ENCODE measurements at places on chromosomes 1 and 21. TPM values are rescaled to one million over a fixed set of nuclear protein-coding genes. Genes with fewer than 3 reads are reported as not detected.

S100A7A gene
- 24.6 TPM for total RNA-seq

KLHDC8A gene
- 3.1 TPM for total RNA-seq

FCRL3 gene
- total RNA-seq = 0.20 TPM

GRCh38 chr21:26409735-26410134 is 163.4 kb downstream of the CYYR1 start:
- ATAC-seq = peak; percentile 38

- ATAC-seq = no peak
These were observed 73.8 kb upstream of the B3GALT2 start for GRCh38 chr1:193260056-193260745.

DNA sequence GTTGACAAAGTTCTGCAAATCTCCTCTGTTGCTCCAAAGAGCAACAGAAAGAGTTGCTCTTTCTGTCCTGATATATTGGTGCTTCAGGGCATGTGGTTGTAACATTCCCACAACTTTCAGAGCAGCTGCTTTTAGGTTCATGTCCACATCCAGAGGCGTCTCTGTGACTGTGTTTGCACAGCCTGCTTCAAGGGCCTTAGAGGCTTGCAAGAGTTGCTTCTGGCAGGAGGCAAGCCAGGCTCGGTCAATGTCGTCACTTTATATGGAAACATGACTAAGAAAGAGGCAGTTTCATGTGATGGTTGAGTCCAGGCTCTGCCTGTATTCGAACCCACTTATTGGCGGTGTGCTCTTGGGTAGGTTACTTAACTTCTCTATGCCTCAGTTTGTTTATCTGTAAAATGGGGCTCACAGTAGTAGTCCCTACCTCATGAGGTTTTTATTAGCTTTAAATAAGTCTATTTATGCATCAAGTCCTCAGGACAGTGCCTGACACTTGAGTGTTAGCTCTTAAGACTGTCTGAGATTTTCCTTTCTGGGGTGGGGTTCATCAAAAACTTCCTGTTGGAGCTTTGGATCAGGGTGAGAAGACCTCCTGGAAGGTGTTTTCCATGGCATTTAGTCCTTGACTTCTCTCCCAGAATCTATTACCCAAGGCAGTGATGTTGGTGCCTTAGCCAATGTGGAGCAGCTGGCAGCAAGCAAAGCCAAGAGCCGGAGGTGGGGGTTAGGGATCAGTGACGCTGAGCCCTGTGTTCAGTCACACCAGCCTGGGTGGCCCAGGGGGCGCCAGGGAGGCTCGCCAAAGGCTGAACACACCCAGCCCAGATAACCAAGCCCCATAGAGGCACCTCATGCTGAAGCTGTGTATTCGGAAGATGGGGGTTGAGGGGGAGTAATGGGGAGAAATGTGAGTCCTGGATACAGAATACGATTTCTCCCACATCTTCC is 18.9 kb downstream of the LHX4 start:
- no peak for ATAC-seq

DNA sequence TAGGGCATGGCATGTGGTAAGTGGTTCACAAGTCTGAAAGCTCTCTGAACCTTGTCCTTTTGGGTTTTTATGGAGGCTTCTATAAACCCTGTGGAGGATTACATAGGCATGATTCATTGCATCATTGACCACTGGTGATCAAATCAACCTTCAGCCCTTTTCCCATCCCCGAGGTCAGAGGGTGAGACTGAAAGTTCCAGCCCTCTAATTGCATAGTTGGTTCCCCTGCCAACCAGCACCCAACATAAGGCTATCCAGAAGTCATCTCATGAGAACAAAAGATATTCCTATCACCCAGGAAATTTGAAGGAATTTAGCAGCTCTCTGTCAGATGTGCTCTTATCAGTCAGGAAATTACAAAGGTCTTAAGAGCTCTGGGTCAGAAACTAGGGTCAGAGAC is 89.5 kb upstream of the ARTN start:
- ATAC-seq = no peak

- no peak for ATAC-seq
These were observed 195.9 kb downstream of the KCNT2 start for GRCh38 chr1:196412326-196412725.

DNA sequence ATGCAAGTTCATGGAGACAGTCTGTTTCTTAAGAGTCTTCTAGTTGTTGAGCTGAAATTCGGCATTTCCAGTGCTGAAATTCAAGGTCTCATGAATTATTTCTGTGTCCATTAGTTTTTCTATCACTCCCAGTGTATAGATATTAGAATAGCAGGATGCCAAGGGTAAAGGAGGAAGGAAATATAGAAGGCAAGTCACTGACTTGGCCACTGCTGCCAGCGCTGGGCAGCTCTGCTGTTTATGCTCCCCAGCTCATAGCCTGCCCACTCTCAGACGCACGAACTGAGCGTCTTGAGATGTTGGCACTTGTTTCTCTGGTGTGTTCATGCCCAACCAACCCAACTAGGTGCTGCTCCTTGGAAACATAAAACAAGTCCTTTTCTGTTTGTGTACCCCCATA is 110.1 kb downstream of the SLC45A1 start:
- ATAC-seq = no peak

DNA sequence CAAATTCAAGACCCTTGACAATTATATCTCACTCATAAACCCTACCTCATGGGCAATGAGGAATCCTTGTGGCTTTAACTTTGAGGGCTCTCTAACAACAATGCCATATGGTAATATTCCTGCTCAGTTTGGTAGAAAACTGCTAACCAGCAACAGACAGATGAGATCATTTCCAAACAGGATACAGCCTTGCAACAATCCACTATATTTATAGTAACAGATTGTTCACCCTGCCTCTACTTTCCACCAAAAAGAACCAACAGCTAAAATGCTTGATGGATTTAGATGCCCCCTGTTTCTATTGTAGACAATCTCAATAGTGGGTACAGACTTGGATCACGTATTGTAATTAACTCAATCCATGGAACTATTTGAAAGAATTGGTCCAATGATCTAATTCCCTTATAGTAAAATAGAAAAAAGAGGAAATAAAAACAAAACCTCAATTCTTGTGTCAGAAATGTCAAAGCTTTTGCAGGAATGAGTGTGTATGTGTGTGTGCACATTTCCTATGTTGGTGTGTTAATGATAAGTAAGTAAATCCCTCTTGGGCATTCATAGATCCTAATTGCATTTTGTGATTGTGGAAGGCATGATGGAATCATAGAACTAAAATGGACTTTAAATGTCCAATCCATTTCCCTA is 100.0 kb upstream of the EDEM3 start:
- no peak for ATAC-seq

GRCh38 chr1:193417945-193418744 is 231.7 kb upstream of the B3GALT2 start:
- peak; percentile 28 for ATAC-seq

- ATAC-seq = no peak
These were observed 62.5 kb upstream of the PRDX6 start for GRCh38 chr1:173414539-173415226.

DNA sequence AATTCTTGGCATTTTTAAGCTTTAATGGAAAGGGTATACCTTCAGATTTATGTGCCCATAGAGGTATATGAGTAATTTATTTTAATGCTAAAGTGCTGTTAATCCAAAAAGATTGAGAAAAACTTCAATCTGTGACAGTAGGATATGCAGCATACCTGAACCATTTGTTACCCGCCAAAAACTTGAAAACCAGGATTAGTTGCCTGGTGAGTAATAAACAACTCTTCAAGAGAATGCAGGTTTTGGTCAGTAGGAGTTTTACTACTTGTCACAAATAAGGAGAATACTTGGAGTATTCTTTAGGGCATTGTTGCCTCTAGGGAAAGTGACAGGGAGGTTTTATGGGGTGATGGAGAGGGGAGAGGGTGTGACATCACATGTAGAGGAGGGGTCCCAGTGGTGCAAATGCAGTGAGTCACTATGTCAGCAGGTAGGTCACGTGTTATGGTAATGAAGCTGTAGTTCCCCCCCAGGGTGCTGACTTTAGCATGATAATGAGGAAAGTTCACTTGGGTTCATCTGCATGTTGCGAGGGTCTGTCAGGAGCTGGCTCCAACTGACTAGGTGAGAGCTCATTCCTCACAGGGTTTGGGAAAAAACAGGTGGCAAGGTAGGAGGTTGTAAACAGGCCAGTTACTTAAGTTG is 23.1 kb downstream of the USP25 start:
- peak; percentile 43 for ATAC-seq

Measured in esophagus mucosa (tissue), 1 donor.